ENCODE measurements at places on chromosomes 12 and 14.
A peak's percentile ranks its signal among the peaks of the same experiment; 100 is the strongest.

- no peak for DNase-seq
Measured at GRCh38 chr12:50689437-50689836, 74.5 kb upstream of the ATF1 start.

DNA sequence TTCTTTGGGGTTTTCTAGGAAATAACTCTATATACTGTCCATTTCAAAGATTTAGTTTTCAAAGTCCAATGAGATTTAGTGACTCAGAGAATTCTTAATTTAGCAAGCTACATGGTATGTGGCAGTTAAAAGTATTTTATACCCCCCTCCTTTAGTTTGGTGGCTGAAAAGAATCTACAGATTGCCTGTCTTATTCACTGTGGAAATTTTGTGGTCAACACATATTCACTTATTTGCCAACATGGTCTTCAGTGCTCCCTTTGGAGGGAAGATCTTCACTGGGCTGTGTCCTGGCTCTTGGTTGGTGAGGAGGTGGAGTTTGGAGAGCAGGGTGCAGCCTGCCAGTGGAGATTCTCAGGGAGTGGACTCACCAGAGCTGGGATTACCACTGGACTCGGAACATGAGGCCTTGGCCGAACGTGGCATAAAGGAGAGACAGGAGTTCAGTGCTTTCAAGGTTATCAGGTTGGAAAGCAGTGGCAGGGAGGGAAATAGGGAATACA, 39.8 kb downstream of the SAMD4A start:
- DNase-seq = no peak

DNA sequence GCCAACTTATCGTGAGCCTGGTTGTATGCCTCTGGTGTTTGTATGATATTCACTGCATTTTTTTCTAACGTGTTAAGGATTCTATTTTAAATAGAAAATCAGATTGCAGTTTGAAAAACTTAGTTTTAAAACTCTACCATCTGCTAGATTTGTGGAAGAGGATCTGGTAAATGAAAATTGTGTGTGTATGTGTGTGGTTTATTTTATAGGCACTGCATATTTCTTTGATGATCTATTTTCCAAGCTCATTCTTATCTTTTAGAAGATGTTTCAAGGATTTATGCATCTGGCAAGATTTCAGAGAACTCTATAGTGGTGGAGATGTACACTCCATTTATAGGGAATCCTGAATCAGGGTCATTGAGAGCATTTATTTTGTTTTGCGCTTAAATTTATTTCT, 69.8 kb downstream of the HMGA2 start:
- DNase-seq = no peak

DNA sequence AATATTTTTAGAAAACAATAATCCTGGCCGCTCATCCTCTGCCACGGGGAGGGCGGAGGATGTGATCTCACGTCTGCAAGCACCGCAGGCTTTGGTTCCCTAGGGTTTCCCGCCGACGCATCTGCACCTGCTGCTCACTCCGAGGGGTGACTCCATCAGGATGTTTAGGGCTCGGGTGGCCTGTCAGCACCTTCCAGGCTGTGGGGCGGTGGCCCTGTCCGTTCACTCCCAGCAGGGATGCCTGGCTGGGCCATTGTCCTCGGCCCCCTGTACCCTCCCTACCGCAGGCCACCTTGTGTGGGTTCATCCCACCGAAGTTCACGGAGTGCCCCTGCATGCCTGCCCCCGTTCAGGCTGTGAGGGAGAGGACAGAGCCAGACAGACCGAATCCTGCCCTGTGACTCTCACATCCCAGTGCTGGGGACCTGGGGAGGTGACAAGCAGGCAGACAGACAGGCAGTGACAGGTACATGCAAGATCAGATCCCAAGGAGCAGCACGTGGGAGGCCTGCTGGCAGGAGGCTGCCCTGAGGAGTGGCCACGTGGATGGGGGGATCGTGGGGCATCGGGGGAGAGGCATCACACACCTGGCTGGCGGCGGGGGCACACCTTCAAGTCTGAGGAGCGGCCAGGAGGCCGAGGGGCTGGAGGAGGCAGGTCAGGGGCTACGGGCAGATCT, 112.6 kb downstream of the ADGRD1 start:
- no peak for DNase-seq

GRCh38 chr12:103241184-103241583, 254.6 kb downstream of the C12orf42 start:
- no peak for DNase-seq

DNA sequence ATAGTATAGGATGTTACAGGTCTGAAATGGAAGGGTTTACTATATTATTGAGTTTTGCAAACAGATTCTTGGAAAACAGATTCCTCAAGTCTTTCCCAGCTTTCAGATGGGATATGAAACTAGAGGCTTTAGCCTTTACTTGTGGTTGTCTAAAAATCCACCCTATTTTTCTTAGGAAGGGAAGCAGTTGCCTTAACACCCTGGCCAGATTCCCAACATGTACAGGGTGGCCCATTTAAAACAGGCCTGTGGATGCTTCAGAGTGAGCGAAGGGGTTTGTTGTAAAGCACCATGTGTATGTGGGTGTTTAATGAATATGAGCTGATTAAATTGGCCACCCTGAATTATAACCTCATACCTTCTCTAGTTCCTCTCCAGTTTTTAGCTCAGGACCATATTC, 415.9 kb downstream of the ZFP36L1 start:
- no peak for DNase-seq

- DNase-seq = no peak
Measured at GRCh38 chr12:107560165-107560898, 125.3 kb upstream of the PWP1 start.

DNA sequence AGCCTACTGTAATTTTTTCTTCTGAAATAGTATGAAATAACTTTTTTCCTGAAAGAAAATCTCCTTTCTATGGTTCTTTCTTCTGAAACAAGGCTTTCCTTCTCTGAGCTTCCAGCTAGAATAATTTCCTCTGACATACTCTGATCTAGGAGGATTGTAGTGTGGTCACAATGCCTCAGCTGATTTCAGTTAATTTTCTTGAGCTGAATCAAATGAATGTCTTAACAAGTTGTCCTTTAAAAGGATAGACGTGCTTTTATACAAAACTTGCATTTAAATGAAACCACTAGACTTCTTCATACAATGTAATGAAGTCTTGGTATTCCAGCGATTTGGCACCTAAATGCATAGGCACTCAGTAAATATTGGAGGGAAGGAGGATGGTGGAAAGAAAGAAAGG, 94.4 kb downstream of the BICD1 start:
- DNase-seq = no peak

DNA sequence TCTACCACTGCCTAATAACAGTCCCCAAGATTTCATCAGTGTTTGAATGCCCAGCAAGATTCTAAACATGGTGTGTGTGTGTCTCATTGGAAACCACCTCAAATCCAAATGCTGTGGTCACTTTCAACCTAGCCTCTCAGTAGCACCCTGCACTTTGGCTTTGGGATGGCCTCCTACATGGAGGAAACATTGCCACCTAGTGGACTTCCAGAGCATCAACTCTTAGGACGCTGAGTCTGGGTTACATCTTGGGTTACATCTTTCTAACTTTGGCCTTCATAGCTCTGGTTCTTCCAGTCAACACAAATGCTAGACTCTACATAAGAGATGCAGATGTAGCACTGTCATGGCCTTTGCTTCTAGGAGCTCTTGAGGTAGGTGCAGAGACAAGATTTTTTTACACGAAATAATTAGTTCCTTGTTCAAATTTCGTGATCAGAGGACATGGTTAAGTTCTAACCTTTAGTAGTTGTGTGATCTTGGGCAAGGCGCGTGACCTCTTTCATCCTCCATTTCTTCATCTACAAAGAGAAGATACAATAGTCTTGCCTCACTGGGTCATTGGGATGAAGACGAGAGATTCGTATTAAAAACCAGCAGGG, 113.5 kb upstream of the VASH1 start:
- peak; percentile 34 for DNase-seq

DNA sequence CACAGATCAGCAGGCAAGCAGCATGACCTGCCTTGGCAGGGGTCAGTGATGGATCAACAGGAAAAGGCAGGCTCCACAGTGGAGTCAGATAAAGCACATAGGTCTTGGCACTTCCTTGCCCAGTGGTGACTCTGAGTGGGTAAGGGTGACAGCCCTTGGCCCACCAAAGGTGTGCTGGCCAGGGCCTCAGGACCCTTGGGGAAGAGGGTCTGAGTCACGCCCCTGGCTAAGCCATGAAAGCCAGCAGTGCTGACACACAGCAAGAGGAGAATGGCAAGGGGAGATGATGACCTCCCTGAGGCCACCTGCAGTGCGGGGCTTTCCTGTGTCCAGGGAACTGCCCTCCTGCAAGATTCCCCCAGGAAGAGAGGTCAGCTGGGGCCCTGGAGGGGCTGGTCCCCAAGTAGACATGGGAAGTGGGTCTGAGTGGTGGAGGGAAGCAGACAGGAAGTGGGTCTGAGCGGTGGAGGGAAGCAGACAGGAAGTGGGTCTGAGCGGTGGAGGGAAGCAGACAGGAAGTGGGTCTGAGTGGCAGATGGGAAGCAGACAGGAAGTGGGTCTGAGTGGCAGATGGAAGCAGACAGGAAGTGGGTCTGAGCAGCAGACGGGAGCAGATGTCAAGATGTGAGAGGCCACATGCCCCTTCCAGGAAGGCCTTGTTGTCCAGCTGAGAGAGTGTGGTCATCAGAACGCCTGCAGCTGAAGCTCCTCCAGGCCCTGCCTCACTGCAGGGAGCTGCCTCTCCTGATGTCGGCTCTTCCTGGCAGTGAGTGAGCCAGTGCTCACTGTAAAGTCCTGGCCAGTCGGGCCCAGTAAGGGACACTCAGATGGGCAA, 34.8 kb downstream of the DIO3 start:
- DNase-seq = no peak

- no peak for DNase-seq
Measured at GRCh38 chr12:109702111-109702841, 11.3 kb upstream of the FAM222A start.

- no peak for DNase-seq
Measured at GRCh38 chr12:125136702-125137101, 71.5 kb downstream of the AACS start.

DNA sequence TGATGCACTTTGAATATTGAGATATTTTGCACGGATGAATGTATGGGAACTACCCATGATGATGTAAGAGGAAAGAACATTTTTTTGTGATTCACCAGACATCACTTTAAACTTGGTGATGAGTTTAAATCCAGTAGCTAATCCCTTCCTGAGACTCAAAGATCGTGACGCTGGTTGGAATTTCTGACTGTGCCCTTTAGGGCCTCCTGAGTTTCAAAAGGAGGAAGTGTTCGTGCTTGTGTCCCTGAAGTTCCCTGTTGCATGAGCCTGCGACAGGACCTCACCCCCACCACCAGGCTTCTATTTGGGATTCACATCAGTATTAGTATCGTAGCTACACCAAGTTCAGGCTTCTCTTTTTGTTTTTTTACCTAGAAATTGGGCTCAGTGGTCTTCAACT, 18.6 kb upstream of the RIN3 start:
- no peak for DNase-seq

GRCh38 chr14:38238878-38239277, 17.0 kb downstream of the CLEC14A start:
- no peak for DNase-seq

DNA sequence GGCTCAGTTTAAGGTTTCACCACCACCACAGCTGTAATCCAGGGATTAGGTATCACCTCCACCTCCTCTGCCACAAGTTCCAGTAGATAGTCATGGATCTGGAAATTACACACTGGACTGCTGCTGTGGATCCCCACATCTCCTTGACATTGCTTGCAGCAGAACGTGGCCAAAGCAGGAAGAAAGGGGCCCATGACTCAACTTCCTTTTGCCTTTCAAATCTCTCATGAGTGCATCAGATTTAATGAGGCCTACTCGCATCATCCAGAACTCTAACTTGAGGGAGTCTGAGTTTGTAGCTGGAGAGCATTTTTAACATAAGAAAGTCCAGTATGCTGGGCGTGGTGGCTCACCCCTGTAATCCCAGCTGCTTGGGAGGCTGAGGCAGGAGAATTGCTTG, 29.2 kb upstream of the TMED10 start:
- no peak for DNase-seq

- no peak for DNase-seq
Measured at GRCh38 chr12:3206536-3207072, 129.4 kb downstream of the TSPAN9 start.
